ENCODE measurements at places on chromosomes 2 and 18. TPM values are rescaled to one million over a fixed set of nuclear protein-coding genes. Genes with fewer than 3 reads are reported as not detected.

C2orf80 gene
- not detected for total RNA-seq

SRD5A2 gene
- total RNA-seq = 0.06 TPM

MRPL53 gene
- total RNA-seq = 15.4 TPM

KLHL41 gene
- 2.8 TPM for total RNA-seq

GRCh38 chr2:145235312-145235711 lies 715.4 kb upstream of the ZEB2 start:
- DNase-seq = no peak

DNA sequence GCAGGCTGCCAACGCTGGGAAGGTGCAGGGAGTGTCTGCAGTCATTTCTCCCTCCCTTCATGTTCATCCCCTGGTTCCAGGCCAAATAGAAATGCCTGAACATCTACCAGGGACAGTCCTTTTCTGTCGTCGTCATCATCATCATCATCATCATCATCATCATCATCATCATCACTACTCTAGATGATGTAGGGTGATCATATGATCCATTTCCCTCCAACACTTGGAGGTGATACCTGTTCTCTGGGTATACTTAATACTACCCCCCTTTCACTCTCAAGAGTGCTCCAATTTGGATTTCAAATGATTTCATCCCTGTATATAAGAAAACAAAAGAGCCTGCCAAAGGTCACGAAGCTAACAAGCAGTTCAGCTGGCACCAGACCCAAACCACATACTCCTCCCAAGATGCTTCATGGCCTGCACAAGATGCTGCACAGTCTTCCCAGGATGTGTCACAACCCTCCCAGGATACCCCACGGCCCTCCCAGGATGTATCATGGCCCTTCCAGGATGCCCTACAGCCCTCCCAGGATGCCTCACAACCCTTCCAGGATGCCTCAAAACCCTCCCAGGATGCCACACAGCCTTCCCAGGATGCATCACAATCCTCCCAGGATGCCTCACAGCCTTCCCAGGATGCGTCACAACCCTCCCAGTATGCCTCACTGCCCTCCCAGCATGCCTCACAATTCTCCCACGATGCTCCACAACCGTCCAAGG lies 257.9 kb downstream of the DYSF start:
- DNase-seq = no peak

DNA sequence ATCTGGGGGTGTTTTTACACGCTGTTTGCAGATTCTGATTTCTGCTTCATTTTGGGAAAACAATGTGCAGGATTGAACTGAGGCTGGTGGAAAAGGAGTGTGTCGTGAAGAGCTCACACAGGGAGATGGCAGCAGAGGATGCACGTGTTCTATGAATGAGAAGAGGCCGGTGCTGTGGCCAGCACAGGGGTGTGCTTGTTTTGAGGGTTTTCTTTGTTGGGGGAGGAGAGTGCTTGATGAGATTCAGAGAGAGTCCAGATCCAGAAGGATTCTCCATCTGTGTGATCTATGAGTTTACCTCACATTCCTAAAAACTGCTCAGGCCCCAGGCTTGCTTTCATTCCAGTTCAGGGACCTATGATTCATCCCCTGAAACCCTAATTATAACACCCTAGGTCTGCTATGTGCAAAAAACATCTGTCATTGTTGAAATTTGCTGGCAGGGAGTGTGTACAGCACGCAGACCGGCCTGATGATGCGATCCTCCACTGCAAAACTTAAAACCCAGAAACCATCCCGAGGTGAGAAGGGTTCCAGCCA lies 12.1 kb downstream of the TGFA start:
- peak; percentile 77 for DNase-seq

GRCh38 chr18:46400449-46400848 lies 256.6 kb downstream of the LOXHD1 start:
- no peak for DNase-seq

DNA sequence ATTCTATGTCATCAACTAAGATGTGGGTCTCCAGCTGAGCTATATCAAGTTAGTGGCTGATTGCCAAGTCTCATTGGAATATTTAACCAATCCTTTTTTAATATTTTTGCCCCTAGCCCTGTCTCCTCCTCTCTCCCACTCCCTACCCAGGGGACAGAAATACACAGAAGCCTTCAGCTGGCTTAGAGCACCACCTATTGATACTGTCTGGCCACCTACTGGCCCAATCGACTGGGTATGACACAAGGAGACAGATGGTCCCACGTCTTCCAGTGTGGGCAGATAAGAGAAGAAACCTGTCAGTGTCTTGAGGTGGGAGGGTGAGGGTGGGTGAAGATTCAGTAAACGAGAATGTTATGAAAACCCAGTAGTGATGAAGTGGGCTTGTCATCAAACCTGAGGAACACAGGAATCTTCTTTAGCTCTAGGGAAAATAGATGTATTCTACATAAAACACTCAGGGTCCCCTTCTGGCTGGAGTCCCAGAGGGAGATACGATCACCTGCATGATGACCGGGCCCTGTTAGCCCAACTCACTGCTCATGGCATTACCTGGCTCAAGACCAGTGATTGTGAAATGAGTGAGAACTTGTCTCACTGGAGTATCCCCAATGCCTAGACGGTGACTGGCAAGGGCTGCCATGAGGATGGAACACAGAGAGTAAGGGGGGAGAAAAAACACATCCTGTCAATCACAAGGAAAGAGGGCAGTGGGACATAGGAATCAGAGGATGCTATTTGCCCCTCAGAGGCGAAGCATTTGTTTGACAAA lies 26.7 kb downstream of the POLR1A start:
- DNase-seq = no peak

DNA sequence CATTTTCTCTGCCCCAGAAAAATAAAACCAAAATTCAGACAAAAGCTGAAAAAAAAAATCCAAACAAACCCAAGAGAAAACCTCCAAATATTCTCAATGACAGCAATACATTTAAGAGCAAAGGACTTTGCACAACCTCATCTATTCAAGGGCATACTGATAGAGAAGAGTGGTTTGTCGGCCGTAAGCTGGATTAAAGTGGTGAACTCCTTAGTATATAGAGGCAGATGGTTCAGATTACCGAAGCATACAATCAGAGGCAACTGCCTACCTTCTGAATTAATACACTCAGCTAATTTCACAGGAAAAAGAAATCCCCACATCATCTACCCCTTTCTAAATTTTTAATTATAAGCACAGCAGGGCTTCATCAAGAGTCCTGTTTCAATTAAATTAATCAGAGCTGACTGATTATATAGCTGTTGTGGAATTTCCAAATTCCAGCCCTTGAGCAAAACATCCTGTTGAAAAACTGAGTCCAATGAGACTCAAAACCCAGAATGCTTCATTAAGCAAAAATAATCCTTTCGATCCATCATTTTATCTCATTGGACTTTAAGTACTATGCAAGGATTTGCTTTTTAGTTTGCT lies at the start of gene CPLX4:
Gene CPLX4, minus strand, starts transcription at position 190 of the 591 bp plus-strand sequence. Its CDS starts 187 bp downstream, at position 3.
- DNase-seq = no peak
